ENCODE measurements at places on chromosomes 13 and 19.
A peak's percentile ranks its signal among the peaks of the same experiment; 100 is the strongest.

- DNase-seq = no peak
Measured at GRCh38 chr19:2111425-2111824, 14.7 kb downstream of the IZUMO4 start.

DNA sequence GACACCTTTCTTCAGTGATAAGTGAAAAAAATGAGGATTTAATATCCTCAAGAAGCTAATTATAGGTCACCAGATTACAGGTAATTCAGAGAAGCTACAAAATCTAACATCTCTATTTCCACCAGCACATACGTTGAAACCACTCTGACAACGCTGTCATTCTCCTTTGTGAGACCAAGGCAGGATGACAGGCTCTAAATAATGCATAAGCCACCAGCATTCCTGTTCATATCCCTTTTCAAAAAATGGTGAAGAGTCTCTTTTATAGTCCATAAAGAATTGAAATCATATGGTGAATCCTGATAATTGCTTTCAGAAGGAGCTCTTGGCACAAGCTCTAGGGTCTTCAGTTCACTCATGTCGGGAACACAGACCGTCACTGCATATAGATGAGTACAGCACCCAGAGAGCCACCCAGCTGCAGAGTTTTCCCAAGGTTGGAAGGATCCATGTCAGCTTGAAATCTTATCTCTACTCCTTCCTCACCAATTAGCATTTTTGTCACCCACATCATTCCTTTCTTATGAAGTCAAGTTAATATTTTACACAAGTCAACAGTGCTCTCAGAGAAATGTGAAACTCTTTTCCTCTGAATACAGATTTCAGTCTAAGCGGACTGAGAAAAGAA lies 431.4 kb downstream of the TBC1D4 start:
- no peak for DNase-seq

GRCh38 chr13:48507021-48507420 lies 25.9 kb downstream of the RCBTB2 start:
- DNase-seq = no peak

DNA sequence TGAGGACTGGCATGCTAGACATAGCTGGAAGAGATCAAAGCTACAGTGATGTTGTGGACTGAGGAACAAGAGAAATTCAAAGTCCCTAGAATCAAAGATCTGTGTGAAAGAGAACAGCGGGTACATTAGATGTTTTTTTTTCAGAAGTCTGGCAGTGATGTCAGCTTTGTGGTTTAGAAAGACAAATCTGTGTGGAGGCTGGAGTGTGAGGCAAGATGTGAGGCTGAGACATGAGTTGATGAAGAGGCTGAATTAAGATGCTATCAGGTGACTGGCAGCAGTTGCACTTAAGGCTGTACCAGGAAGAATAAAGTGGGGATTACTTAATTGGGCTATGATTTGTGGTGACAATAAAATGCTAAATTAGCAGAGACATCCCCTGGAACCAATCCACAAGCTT lies 46.5 kb downstream of the DNAJC3 start:
- no peak for DNase-seq

DNA sequence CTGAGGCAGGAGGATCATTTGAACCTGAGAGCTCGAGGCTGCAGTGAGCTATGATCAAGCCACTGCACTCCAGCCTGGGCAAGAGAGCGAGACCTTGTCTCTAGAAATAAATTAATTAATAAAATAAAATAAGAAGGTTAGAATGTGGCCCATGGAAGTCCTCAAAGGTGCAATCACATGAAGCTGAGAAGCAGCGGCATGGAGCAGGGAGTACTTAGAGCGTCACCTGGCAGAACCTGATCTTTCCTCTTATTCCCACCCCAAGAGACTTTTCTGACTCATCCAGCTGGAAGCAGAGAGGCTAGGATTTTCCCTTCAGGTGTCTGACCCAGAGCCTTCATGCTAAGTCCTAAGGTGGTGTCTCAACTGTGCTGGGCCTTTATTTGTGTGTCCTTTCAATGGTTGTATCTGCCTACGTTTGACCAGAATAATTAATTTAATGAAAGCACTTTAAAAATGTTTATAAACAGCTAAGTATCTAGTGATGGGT lies 8.9 kb upstream of the MRPS31 start:
- DNase-seq = no peak

- DNase-seq = no peak
Measured at GRCh38 chr13:80921971-80922370, 581.0 kb upstream of the SPRY2 start.

DNA sequence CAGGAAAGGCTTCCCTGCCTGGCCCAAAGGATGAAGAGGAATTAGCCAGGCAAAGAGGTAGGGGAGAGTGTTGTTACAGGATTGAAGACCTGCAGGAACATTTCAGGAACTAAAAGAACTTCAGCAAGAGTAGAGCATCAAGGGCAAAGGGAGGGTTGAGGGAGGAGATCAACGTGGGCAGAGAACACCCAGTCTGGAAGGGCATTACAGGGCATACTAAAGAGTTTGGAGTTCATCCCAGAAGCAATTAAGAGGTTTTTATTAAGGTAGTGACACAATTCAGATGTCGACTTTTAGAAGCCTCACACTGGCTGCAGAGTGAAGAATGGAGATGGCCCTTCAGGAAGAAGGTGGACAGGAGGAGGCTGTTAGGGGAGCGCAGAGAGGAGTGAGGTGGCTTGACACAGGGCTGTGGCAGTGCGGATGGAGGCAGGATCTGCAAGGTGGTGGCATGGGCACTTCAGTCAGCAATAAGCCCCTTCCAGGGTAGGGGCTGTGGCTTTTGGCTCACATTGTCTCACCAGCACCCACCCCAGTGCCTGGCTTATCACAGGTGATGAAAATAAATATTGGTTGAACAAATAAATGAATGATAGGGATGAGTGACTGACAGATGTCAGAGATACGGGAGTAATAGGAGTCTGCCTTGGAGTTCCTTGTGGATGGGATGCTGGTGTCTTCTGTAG lies 24.9 kb downstream of the TEX26 start:
- no peak for DNase-seq

- no peak for DNase-seq
Measured at GRCh38 chr19:47309608-47310007, at the start of gene C5AR1. Gene C5AR1 (plus strand): TSS chr19:47309861. CDS start chr19:47309896, 35 bp downstream.

DNA sequence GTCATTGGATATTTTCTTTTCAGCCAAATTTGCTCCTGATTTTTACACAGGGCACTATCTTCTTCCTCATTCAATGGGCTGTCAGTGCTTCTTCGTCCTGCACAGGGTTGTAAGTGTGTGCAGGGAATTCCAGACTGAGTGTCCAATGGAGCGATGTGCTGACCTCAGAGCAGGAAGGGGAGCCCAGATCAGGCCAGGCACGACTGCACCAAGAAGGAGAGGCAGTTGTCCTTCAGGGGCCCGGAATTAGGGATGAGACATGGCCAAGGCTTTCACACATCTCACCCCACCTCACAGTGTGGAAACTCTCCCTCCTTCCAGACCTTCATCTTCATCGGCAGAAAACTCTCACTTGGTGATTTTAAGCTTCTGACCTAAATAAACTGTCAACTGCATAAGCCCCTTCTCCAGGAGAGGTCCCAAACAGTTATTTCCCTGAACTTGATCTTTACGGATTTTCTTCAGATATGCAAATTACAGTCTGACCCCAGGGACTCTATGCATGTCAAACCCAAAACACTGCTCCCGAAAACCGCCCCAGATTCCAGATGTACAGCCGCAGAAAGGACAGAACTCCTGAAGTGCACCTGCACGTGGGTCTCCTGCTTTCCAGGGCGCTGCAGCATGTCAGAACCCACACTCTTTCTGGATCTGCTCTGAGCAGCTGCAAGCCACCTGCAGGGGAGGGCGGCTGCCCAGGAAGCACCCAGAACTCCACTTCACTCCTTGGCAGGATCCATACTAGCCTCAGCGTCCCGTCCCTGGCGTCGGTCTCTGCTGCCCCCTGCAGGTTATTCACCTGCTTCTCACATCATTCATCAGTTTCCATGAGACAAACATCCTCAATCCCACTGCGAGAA lies 625 bp upstream of the ZNF20 start:
- peak; percentile 34 for DNase-seq

GRCh38 chr13:37369616-37370015 lies 229.0 kb downstream of the POSTN start:
- peak; percentile 17 for DNase-seq

DNA sequence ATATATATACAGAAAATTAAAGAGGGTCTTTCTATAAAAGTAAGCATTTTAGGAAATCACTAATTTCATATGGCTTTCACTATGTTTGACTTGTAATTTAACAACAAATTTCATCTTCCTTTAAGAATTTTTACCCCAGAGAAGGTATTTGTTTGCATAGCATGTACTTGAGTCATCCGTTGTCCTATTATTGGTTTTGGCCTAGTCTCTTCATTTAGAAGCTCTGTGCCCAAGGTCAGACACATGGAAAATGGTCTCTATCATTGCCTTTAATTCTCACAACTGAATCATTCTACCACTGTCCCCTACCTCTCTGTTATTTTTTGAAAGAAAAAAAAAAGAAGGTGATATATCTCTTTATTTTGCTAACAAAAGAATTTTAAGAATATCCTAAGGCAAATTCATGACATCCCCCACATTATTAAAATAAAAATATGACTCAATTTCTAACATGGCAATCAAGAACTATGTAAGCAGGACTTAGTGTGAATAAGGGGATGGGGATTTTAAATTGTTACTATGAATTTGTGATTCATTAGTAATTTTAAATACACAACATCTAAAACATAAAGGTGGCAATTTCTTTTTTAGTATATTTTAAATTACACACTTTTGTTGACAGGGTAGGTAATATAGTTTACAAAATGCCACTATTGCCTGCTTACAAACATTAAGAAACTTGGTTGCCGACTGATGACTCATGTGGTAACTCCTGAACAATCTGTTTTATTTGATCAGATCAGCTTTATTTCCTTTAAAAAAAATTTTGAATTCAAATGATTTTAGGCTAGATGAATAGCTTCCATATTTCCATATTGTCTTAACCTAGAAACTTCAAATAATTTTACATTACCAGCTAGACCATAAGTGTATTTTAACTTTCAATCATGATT lies 13.9 kb downstream of the SLITRK5 start:
- DNase-seq = peak; percentile 35

DNA sequence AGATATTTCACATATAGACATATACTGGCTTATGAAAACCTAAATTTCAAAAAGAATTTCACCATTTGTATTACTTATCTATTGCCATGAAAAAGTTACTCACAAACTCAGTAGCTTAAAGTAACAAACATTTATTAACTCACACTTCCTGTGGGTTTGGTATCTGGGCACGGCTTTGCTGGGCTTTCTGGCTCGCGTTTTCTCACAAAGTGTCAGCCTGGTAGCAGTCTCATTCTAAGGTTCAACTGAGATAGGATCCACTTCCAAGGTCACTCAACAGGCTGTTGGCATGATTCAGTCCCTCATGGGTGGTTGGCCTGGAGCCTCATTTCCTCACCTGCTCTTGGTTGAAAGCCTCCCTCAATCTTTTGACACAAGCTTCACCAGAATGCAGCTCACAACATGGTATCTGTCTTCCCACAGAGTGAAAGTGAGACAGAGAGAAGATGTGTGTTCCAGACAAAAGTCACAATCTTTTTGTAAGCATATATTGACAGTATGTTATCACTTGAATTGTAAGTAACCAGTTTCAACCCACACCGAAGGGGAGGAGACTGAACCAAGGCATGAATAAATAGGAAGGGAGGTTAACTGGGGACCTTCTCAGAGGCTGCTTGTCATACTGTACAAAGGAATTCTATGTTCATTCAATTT lies 1065.8 kb upstream of the SPRY2 start:
- no peak for DNase-seq

DNA sequence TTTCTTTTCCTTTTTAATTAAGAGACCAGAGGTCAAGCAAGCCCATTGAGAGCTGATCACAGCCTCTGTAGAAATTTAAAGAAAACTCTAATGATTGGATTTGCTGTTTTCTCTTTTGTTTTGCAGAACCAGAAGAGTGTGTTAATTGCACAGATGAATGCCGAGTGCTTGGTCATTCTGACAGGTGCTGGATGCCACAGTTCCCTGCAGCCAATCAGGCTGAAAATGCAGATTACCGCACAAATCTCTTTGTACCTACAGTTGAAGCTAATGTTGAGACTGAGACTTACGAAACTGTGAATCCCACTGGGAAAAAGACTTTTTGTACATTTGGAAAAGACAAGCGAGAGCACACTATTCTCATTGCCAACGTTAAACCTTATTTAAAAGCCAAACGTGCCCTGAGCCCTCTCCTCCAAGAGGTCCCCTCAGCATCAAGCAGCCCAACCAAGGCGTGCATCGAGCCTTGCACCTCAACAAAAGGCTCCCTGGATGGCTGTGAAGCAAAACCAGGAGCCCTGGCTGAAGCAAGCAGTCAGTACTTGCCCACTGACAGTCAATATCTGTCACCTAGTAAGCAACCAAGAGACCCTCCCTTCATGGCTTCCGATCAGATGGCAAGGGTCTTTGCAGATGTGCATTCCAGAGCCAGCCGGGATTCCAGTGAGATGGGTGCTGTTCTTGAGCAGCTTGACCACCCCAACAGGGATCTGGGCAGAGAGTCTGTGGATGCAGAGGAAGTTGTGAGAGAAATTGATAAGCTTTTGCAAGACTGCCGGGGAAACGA lies 93.1 kb downstream of the PCDH17 start:
- DNase-seq = no peak

DNA sequence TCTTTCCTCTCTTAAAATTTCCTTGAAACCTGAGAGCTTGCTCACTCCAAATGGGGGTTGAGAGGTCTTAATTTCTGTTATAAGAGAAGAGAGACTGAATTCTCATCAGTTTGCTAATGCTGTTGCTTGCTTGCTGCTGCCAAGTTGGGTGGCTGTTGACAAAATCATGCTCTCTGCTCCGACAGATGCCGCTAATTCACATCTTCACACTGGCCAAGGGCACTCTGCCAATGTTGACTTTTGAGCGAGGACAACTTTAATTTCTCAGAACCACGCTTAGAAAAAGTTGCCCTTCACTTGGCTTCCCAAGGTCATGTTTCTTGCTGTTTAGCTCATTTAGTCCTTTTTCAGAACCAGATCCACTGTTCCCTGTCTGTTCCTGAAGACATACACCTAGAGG lies 402.9 kb downstream of the HS6ST3 start:
- no peak for DNase-seq

DNA sequence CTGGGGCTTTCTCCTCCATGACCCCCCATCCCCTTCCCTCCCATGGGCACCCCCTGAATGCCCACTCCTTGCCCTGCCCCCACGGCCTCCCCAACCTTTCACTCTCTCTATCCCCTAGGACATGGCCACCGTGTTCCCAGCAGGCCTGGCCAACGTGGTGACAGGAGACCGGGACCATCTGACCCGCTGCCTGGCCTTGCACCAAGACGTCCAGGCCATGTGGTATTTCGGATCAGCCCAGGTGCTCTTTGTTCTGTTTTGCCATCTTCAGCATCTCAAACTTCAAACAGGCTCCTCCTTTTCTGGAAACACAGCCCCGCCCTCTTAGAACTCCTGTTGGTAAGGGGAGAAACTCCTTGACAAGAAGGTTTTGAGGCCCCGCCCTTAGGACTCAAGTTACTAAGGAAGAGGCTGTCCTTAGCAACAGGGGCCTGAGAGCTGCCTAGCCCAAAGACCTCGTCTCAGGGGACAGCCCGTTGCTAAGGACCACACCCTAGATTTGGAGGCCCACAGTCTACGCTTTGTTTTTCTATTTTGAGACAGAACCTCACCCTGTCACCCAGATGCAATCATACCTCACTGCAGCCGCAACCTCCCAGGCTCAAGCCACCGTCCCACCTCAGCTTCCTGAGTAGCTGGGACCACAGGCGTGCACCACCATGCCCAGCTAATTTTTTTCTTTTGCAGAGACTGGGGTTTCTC lies 5.1 kb upstream of the FLT3LG start:
- DNase-seq = no peak
